ENCODE measurements at places on chromosomes 6 and 20.

DNA sequence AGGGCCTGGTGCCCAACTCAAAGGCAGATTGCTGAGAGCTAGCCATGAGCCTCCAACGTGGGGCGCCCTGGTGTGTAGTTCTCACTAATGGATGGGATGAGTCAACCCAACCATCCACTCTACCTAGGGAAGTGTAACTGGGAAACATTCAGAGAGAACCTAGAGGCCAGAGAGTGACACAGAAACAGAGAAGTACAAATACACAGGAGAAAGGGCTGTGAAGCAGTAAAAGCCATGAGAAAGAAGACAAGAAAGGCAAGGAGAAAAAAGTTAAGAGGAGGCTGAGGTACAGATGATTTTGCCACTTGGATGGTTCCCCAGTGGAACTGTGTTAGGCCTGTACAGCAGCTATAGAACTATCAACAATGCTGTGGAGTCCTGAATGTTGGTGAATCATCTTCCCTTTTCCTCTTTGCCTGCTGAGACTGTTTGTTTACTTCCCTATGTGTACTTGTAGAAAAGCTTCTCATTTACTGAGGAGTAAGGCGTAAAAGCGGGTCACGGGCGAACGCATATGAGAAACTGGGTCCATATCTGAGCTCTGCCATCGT is 39.0 kb downstream of the MAN1A1 start:
- DNase-seq = no peak

GRCh38 chr20:61779176-61779965 is 286.3 kb downstream of the TAF4 start:
- DNase-seq = no peak

GRCh38 chr6:138467901-138468300 is 31.4 kb downstream of the NHSL1 start:
- no peak for DNase-seq

DNA sequence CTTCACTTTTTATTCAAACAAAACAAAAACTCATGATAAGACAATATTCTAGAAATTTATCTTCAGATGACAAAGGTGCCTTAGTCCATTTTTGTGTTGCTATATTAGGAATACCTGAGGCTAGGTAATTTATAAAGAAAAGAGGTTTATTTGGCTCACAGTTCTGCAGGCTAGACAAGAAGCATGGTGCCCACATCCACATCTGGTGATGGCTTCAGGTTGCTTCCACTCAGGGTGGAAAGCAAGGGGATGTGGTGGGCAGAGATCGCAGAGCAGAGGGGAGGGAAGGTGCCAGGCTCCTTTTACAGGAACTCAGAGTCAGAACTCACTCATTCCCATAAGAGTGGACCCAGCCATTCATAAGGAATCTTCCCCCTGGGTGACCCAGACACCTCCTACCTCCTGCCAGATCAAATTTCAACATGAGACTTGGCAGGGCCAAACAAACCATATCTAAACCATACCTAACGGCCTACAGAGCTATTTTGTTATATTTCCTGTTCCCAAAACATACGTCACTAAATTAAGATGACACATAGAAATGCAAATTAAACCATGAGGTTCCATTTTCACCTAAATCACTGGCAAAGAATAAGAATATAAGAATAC is 26.4 kb downstream of the ABHD12 start:
- DNase-seq = no peak
